Activated CD4-positive, alpha-beta T cell treated with anti-CD3 and anti-CD28 coated beads, Interleukin-2, amount 10 ng/mL, durations not matched to agents 7 days and 5 days (primary cell): ENCODE measurements at places on chromosomes 1 and 21.

GRCh38 chr1:156648496-156648895, 6.6 kb downstream of the BCAN start:
- H3K4me1 ChIP-seq: peaks cover 11% of the 10 kb centered on the region
- H3K36me3 ChIP-seq: no peaks in the 10 kb centered on the region
- no peak for DNase-seq
- no peak overlapping the region for H3K27ac ChIP-seq
- no peak overlapping the region for H3K4me3 ChIP-seq
- peaks cover 78% of the 10 kb centered on the region for H3K27me3 ChIP-seq

DNA sequence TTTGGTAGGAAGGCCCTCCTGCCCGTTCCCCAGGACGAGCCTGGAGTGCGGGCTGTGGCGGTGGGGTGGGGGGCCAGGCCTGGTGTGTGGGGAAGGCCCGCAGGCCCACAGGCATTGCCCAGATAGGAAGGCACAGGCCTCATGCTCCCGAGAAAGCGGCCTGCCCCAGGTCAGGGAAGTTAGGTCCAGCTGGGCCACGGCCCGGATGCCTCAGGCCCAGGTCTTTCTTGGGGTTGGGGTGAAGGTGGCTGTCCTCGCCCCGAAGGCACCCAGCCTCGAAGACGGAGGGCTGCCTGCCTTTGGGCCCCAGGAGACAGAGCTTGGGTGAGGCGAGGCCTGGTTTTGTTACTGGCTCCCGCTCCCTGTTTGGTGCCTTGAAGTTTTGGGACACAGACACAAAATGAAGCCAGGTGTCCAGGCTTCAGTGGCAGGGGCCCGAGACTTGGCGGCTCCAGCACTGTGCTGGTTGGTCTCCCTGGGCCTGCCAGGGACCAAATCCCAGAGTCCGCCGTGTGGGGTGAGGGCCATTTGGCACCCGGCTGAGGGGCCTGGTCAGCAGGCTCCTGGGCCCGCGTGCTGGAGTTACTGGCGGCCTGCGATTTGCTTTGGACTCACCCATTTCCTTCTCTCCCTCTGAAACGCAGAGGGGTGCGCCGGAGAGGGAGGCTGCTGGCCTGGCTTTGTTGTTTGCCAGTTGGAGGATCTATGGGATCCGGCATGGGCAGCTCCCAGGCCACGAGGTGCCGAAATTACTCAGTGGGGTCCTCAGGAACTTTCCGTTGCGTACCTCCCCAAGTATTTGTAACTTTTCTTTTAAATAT, 2.0 kb downstream of the SKI start:
- peak overlapping the region; percentile 96 for H3K27ac ChIP-seq
- peak overlapping the region; percentile 90 for H3K4me3 ChIP-seq
- H3K27me3 ChIP-seq: peaks cover 3% of the 10 kb centered on the region
- peaks cover 32% of the 10 kb centered on the region for H3K36me3 ChIP-seq
- peak; percentile 23 for DNase-seq
- H3K4me1 ChIP-seq: peaks cover 42% of the 10 kb centered on the region

DNA sequence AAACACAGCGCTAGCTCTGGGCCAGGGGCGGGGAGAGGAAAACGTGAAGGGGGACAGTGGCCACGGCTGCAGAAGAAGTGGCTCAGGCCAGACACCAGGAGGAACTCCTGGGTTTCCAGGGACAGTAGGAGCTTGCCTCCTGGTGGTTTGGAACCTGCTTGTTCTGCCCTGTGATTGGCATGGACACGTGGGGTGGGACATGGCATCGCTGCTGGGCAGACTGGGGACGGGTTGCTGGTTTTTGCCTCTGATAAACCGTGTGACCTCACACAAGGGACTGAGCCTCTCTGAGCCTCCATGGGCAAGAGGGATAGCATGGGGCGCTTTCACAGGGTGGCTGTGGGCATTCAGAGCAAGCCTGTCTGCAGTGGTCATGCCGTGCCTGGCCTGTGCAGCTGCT, 7.5 kb upstream of the PLCH2 start:
- no peaks in the 10 kb centered on the region for H3K36me3 ChIP-seq
- no peaks in the 10 kb centered on the region for H3K4me1 ChIP-seq
- DNase-seq: no peak
- no peak overlapping the region for H3K4me3 ChIP-seq

- DNase-seq: no peak
- peaks cover 15% of the 10 kb centered on the region for H3K36me3 ChIP-seq
- no peaks in the 10 kb centered on the region for H3K4me1 ChIP-seq
- no peak overlapping the region for H3K27ac ChIP-seq
Measured at GRCh38 chr1:228306275-228307217, 98.7 kb downstream of the OBSCN start.

GRCh38 chr1:38992412-38993111, 1.5 kb downstream of the AKIRIN1 start:
- H3K27ac ChIP-seq: peak overlapping the region; percentile 83
- no peaks in the 10 kb centered on the region for H3K27me3 ChIP-seq
- no peak for DNase-seq
- H3K4me3 ChIP-seq: peak overlapping the region; percentile 78
- peaks cover 61% of the 10 kb centered on the region for H3K4me1 ChIP-seq
- peaks cover 44% of the 10 kb centered on the region for H3K36me3 ChIP-seq

DNA sequence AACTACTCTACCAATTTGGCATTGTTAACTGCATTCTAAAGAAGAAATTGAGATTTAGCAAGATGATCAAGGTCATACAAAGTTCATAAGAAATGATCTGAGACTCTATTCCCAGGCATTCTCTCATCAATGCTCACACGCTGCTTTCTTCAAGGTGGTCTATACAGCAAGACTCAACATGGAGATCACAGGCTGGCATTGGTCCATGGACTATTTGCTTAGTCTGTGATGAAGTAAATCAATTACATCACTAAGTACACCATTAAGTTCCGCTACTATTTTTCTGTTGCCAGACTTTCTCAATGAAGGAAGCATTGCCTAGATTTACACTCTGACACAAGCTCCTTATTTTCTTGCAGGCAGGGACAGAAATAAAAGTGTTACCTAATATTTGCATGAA, 51.9 kb upstream of the CYP2J2 start:
- no peaks in the 10 kb centered on the region for H3K4me1 ChIP-seq
- H3K27me3 ChIP-seq: peaks cover 16% of the 10 kb centered on the region
- no peaks in the 10 kb centered on the region for H3K36me3 ChIP-seq
- no peak for DNase-seq

- peak overlapping the region; percentile 43 for H3K27ac ChIP-seq
- peaks cover 6% of the 10 kb centered on the region for H3K27me3 ChIP-seq
- H3K36me3 ChIP-seq: no peaks in the 10 kb centered on the region
- peaks cover 52% of the 10 kb centered on the region for H3K4me1 ChIP-seq
Measured at GRCh38 chr1:26391450-26391849, 18.9 kb upstream of the ZNF683 start.

DNA sequence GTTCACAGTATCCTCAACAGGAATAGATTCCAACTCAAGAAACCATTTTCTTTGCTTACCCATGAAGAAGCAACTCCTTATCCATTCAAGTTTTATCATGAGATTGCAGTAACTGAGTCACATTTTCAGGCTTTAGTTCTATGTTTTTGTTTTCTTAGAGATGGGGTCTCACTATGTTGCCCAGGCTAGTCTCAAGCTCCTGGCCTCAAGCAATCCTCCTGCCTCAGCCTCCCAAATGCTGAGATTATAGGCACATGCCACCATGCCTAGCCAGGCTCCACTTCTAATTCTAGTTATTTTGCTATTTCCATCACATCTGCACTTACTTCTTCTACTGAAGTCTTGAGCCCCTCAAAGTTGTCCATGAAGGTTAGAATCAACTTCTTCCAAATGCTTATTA, 143.3 kb upstream of the HP1BP3 start:
- no peaks in the 10 kb centered on the region for H3K27me3 ChIP-seq
- no peak overlapping the region for H3K27ac ChIP-seq
- DNase-seq: no peak
- peaks cover 24% of the 10 kb centered on the region for H3K4me1 ChIP-seq
- H3K36me3 ChIP-seq: peaks cover 2% of the 10 kb centered on the region
- H3K4me3 ChIP-seq: no peak overlapping the region

GRCh38 chr1:71839876-71840275, 442.5 kb downstream of the NEGR1 start:
- no peaks in the 10 kb centered on the region for H3K36me3 ChIP-seq
- no peak overlapping the region for H3K4me3 ChIP-seq
- DNase-seq: no peak
- no peak overlapping the region for H3K27ac ChIP-seq
- H3K27me3 ChIP-seq: no peaks in the 10 kb centered on the region

GRCh38 chr1:212852105-212852688, 4.7 kb upstream of the SPATA45 start:
- H3K27ac ChIP-seq: no peak overlapping the region
- H3K4me1 ChIP-seq: peaks cover 17% of the 10 kb centered on the region
- no peak for DNase-seq
- no peak overlapping the region for H3K4me3 ChIP-seq
- no peaks in the 10 kb centered on the region for H3K27me3 ChIP-seq

DNA sequence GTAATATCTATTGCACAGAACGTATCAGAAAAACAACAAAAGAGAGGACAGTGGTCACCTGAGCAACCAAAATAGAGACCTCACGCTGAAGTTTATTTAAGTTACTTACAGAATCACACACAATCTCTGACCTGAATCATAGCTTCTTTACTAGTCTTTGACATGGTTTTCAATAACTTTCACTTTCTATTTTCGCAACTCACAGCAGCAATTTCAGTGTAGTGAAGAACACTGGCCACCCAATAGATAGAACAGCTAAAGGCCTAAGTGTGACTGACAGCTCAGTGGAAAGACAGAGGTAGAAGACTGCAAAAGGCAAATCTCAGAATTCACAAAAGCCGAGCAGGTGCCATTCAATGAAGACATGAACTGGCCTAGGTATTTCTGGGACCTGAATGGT, 435.6 kb upstream of the CHRM3 start:
- DNase-seq: no peak
- H3K4me3 ChIP-seq: no peak overlapping the region
- no peaks in the 10 kb centered on the region for H3K27me3 ChIP-seq
- H3K36me3 ChIP-seq: no peaks in the 10 kb centered on the region
- H3K27ac ChIP-seq: no peak overlapping the region

GRCh38 chr1:224198572-224198971, 15.5 kb downstream of the DEGS1 start:
- peaks cover 13% of the 10 kb centered on the region for H3K4me1 ChIP-seq
- H3K4me3 ChIP-seq: no peak overlapping the region
- no peak overlapping the region for H3K27ac ChIP-seq
- peaks cover 11% of the 10 kb centered on the region for H3K36me3 ChIP-seq
- DNase-seq: no peak
- H3K27me3 ChIP-seq: no peaks in the 10 kb centered on the region

DNA sequence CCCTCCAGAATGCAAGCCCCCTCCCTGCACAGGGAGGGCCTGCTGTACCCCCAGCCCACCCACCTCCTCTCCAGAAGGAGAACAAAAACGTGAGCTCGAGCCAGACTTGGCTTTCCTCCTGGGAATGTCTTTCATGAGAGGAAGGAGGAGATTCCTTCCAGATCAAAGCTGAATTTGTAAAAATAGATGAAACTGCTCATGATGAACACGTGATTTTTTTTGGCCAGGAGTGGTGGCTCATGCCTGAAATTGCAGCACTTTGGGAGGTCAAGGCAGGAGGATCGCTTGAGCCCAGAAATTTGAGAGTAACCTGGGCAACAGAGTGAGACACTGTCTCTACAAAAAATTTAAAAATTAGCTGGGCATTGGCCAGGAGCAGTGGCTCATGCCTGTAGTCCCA, 21.8 kb downstream of the GPR157 start:
- H3K27me3 ChIP-seq: no peaks in the 10 kb centered on the region
- no peaks in the 10 kb centered on the region for H3K36me3 ChIP-seq
- no peak overlapping the region for H3K27ac ChIP-seq
- no peak overlapping the region for H3K4me3 ChIP-seq

DNA sequence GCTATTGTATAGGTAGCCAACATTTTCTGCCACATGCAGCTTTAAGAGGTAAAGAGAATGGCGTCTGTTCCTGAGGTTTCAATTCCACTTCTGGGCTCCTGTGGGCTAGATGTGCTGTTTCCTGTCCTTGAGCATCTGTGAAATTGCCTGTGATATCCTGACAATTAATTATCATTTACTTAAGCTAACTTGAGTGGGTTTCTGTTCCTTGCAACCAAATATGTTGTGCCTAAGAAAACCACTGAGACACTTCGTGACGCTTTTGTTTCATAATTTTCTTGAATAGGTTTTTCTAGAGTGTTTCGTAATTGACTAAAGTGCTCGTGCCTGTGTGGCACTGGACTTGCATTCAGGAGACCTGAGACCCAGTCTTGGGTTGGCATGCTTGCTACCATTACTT, 127.3 kb upstream of the POU3F1 start:
- no peak overlapping the region for H3K27ac ChIP-seq
- no peak overlapping the region for H3K4me3 ChIP-seq
- no peaks in the 10 kb centered on the region for H3K27me3 ChIP-seq
- H3K36me3 ChIP-seq: no peaks in the 10 kb centered on the region
- DNase-seq: no peak

- no peak for DNase-seq
- no peak overlapping the region for H3K4me3 ChIP-seq
- no peaks in the 10 kb centered on the region for H3K36me3 ChIP-seq
- no peaks in the 10 kb centered on the region for H3K4me1 ChIP-seq
- H3K27ac ChIP-seq: no peak overlapping the region
- H3K27me3 ChIP-seq: peaks cover 2% of the 10 kb centered on the region
Measured at GRCh38 chr1:7253118-7253480, 467.8 kb downstream of the CAMTA1 start.

GRCh38 chr1:18178111-18178510, 70.5 kb downstream of the IGSF21 start:
- H3K4me3 ChIP-seq: no peak overlapping the region
- DNase-seq: no peak
- no peaks in the 10 kb centered on the region for H3K4me1 ChIP-seq
- H3K27ac ChIP-seq: no peak overlapping the region
- H3K36me3 ChIP-seq: no peaks in the 10 kb centered on the region

- no peaks in the 10 kb centered on the region for H3K27me3 ChIP-seq
- no peak overlapping the region for H3K27ac ChIP-seq
- DNase-seq: no peak
- H3K4me1 ChIP-seq: peaks cover 55% of the 10 kb centered on the region
Measured at GRCh38 chr1:235004276-235004675, 124.4 kb downstream of the TOMM20 start.

DNA sequence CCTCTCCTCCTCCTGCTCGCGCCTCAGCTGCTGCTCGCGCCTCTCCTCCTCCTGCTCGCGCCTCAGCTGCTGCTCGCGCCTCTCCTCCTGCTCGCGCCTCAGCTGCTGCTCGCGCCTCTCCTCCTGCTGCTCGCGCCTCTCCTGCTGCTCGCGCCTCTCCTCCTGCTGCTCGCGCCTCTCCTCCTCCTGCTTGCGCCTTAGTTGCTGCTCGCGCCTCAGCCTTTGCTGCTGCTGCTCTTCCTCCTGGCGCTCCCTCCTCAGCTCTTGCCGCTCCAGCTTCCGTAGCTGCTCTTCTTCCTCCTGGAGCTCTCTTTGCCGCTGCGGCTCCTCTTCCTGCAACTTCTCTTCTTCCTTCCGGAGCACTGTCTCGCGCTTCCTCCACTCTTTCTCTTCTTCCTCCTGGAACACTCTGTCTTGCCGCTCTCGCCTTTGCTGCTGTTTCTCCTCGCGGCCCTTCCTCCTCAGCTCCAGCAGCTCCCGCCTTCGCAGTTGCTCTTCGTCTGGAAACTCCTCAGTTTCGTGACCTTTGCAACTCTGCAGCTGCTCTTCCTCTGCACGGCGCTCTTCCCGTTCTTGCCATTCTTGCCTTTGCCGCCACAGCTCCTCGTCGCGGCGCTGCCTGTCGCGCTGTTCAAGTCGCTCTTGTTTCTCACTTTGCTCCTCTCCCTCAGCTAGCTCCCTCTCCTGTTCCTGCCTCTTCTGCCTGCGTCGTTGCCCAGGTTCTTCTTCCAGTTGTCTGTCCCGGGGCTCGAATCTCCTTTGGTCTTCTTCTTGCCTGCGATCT, 3.0 kb downstream of the TCHH start:
- H3K4me1 ChIP-seq: no peaks in the 10 kb centered on the region
- no peak overlapping the region for H3K4me3 ChIP-seq
- DNase-seq: no peak
- H3K27me3 ChIP-seq: peaks cover 18% of the 10 kb centered on the region
